ENCODE measurements at places on chromosomes 7 and 10.

DNA sequence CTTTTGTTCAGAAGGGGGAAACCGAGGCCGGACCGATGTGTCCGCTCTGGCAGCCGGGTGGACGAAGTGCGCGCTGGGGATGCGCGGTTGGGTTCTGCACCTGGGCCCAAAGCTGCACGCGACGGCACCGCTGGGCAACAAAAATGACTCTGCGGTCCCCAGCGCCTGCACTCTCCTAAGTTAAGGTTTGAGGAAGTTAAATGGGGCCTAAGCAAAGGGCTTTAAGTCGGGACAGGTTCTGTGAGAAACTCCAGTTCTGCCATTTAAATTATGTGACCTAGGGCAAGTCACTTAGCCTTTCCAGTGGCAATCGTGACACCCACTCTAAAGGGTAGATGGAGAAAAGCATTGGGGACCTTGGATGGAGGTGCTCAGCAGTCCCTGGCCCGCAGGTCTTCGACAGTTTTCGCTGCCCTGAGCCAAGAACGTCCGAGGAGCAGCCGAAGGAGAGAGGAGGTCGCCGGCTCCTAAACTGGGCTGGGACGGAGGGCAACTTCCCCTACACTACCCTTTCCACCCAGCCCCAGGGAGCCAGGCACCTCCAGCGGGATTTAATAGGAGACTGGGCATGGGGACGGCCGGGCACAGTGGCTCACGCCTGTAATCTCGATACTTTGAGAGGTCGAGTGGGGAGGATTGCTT, 534 bp upstream of the ACBD5 start:
- DNase-seq = peak; percentile 8

- no peak for DNase-seq
These were observed 33.7 kb upstream of the C7orf33 start for GRCh38 chr7:148556892-148557291.

DNA sequence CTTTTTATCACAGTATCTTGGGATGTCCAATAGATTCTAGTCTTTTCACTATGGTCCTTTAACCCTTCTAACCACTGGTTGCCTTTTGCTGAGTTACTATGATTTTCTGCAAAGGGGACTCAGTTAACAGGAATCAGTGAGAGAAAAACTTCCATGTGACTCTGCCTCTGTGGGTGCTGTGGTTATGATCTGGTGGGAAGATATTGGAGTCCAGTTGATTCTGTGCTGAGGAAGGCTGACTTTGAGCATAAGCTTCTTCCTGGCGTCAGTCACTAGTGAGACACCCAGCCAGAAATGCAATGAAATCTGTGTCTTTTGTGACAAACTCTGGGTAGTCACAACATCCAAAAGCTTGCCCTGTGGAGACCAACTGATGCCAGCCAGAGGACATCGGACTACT, 648.0 kb downstream of the SUGCT start:
- DNase-seq = no peak

DNA sequence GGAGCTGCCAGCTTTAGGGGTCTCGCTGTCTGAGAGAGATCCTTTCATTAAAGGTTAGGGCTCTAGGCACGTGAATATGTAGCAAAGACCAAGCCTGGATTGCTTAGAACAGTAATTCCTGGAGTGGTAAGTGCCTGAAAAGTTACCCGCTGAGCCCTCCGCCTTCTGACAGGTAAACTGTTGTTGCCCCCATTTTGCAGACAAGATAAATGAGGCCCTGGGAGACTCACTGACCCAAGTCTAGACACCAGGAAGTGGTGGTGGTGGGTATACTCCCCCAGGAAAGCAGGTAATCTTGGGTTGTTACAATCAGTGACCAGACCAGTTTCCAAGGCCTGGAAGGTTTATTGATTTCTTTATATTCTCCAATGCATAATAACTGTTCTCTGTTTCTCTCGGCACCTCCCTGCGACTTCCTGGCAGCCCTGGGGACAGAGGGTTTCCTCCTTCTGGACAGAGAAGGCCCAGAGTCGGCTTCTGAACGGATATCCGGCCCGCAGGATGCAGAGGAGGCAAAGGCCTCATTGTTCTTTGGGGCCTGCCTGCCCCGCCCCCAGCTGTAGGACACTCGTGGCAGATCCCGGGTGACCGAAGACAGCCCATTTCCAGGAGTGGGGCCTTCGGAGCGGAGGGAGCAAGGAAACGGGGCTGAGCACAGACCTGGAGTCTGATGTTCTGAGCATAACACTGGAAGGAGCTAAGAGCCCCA, 1.3 kb upstream of the GRK5 start:
- DNase-seq = no peak

- DNase-seq = no peak
These were observed 20.3 kb downstream of the CFAP46 start for GRCh38 chr10:132921818-132922807.

GRCh38 chr7:132740176-132740575, 163.9 kb upstream of the PLXNA4 start:
- no peak for DNase-seq

- no peak for DNase-seq
These were observed 8.5 kb downstream of the CNOT4 start for GRCh38 chr7:135501402-135501801.

GRCh38 chr10:130300608-130301020, 164.4 kb downstream of the GLRX3 start:
- no peak for DNase-seq

DNA sequence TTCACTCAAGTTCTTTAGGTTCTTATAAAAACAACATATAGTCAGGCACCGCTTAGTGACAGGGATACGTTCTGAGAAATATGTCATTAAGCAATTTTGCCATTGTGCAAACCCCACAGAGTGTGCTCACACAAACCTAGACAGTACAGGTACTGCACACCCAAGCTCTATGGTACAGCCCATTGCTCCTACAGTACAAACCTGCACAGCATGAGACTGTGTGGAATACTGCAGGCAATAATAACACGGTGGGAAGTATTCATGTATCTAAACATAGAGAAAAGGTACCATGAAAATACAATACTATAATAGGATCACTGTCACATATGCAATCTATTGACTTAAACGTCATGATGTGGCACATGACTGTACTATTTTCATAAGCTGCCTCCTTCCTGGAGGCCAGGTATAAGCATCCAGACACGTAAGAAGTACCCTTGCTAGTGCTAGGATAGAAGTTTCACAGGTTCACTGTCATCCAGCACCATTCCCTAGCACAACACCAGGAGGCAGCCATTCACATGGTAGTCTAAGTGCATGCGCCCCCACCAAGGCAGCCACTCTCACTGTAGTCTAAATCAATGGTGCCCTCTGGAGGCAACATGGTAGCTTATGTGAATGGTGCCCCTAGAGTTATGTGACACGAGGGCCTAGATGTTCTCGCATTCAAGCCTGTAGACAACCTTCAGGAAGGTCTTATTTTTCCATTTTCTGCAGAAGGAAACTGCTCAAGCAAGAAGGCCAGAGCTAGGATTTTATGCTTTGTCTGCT, 98.5 kb downstream of the ARHGAP22 start:
- DNase-seq = no peak

DNA sequence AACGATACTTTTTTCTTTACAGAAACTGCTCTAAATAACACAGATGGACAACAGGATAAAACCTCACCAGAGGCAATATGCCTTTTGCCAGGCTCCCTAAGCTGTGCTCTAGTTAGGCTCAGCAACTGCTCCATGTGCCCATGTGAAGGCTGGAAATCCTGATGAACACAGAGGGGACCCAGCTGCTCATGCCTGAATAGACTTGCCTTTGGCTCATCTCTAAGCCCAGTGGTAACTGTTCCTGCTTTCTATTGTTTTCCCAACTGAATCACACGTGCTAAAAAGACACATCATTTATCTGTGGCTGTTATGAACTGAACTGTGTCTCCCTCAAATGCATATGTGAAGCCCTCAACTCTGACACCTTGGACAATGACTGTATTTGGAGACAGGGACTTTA, 110.4 kb downstream of the RNF216 start:
- no peak for DNase-seq

DNA sequence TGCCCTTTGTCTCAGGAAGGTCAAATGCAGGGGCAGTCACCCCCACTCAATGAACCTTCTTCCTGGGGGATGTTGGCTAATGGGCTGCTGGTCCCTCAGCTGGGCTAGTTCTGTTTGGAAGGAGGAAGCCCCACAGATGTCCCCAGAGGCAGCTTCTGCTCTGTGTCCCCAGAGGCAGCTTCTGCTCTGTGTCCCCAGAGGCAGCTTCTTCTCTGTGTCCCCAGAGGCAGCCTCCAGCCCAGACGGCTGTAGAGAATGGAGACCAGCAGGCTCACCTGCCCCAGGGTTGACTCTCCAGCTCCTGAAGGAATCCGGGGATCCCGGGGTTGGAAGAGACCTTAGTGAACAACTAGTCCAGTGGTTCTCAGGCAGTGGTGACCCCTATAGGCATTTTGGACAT, 62.5 kb upstream of the LEP start:
- DNase-seq = no peak

GRCh38 chr7:12766416-12766815, 79.0 kb downstream of the ARL4A start:
- DNase-seq = no peak

- DNase-seq = no peak
These were observed 270.4 kb upstream of the KLF14 start for GRCh38 chr7:131004371-131004770.

DNA sequence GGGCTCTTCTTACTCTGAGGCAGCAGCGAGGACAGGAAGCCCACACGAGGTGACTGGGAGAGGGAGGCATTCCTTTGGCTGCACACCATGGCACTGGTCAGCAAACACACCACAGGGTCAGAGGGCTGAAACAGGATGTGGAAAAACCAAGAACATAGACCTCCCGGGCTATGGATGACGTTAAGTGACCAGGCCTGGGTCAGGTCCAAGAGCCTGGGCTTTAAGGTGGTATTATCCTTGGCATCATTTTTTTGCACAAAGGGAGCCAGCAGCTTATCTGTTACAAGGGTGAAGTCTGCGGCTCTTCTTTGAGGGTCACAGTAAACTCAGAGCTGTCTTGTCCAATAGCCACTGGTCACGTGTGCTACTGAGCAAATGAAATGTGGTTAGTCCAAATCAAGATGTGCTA, 7.0 kb downstream of the WDR91 start:
- DNase-seq = no peak

DNA sequence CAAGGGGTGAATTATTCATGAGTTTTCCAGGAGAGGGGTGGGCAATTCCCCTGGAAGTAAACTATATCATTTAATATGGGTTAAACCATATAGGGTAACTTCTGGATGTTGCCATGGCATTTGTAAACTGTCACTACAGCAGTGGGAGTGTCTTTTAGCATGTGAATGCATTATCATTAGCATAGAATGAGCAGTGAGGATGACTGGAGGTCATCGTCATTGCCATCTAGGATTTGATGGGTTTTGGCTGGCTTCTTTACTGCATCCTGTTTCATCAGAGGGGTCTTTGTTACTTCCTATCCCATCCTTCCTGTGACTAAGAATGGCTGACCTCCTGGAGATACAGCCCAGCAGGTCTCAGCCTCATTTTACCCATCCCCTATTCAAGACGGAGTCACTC, 139.5 kb upstream of the PRKCQ start:
- DNase-seq = no peak

DNA sequence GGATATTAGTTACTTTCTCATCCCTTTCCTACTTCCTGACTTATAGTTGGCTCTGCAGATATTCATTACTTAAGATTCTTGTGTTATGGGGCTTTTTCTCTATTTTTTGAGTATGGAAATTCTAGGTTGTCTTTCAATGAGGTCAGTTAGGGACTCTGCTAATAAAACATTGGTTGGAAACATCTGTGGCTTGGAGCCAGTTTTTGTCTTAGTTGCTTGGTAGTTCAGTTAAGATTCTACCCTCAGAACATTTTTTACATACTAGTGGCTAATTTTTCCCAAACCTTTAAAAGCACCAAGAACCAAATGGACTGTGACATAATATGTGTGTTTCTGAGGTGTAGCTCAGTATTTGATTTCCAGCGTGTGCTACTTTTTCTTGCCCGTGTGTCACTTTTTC, 305.6 kb upstream of the FZD1 start:
- peak; percentile 67 for DNase-seq

All from DMS79 treated with DMSO at 0.1 percent for 48 hours (cell line).